ENCODE measurements at places on chromosomes 12 and 14.

- DNase-seq: peak; percentile 32
Measured at GRCh38 chr12:11500188-11500860, 105.0 kb upstream of the PRB2 start.

DNA sequence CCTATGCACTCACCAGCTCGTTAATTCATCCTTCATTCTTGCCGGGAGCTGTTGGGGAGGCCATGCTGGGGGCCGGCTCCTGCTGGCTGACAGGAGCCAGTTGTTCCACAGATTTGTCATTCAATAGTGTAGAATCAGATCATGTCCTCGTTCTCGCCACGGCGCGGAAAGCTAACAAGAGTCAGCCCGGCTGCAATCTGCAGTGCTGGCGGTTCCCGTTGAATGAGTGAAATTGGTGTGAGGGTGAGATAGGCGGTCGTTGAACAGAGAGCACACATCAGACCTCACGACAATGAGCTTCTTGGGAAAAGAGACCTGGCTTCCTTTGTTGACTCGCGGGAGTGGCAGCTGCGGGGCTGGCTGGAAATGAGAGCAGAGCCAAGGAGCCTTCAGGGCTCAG lies 57.5 kb downstream of the KIF26A start:
- DNase-seq: no peak

- no peak for DNase-seq
Measured at GRCh38 chr12:119988472-119989360, at the start of gene BICDL1. BICDL1 (plus strand) TSS chr12:119989236; CDS start chr12:119989869, 633 bp downstream.

DNA sequence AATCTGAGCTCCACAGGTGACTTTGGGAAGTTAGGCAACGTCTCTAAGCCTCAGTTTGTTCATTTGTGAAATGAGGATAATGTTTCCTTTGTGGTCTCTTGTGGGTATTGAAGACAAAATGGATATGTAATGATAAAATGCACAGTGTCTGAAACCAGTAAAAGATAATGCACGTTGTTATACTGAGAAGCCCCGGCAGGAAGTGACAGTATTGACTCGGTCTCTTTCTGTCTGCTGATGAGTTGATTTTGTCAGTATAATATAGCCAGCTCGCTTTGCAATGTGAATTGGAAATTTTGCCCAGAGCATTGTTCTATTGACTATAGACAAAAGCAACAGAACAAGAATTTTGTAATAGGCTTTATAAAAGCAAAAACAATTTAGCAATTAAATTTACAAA lies 49.2 kb upstream of the SLC38A1 start:
- no peak for DNase-seq

- no peak for DNase-seq
Measured at GRCh38 chr12:7485095-7485494, 18.5 kb downstream of the CD163 start.

DNA sequence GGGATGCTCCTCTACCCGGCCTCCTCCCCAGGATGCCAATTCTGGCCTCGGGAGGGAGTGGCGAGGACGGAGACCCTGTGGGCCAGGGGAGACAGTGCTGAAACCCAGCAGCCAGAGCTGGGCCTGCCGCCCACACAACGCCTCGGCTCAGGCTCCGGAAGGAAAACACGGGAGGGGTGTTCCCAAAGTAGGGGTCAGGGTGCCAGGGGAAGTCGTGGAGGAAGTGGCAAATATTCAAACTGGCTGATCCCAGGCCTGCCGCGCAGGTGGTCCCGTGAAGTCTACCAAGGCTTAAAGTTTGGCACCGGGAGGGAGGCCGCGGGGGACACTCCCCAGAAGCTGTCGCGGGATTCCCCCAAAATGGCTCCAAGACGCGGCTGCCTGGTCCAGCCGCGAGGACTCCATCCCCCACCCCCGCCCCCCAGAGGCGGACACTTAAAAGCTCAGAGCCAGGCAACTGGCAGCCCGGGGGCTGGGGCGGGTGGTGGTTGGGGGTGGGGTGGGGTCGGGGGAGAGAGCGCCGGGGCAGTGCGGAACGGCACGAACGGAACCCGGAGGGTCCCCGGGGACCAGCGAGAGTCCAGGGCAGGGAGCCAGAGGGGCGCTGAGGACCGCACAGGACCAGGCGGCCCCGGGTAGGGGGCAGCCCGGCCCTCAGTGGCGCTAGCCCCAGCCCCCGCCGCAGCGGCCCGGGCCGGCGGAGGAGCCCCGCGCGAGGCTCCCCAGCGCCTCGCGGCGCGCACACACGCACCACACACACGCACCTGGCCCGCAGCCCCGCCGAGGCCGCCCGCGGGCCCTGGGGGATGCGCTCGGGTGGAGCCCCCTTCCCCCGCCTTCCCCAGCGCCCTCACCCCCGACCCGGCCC lies 20.0 kb downstream of the BEGAIN start:
- no peak for DNase-seq

DNA sequence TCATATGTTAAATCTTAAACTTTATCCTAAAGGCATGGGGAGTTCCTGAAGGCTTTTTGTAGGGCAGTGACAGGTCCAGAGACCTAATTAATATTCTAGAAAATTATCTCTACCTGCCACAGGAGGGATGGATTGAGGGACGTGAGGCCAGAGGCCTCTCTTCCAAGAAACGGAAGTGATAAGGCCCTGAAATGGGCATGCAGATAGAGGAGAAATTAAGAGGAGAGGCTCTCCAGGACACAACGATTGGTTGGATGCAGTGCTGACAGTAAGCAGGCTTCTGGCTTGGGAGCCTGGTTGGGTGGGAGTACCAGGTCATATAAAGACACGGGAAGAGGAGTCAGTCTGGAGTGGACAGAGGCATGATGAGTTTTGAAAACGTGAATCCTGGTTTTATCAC lies 3.1 kb upstream of the BORCS5 start:
- no peak for DNase-seq

DNA sequence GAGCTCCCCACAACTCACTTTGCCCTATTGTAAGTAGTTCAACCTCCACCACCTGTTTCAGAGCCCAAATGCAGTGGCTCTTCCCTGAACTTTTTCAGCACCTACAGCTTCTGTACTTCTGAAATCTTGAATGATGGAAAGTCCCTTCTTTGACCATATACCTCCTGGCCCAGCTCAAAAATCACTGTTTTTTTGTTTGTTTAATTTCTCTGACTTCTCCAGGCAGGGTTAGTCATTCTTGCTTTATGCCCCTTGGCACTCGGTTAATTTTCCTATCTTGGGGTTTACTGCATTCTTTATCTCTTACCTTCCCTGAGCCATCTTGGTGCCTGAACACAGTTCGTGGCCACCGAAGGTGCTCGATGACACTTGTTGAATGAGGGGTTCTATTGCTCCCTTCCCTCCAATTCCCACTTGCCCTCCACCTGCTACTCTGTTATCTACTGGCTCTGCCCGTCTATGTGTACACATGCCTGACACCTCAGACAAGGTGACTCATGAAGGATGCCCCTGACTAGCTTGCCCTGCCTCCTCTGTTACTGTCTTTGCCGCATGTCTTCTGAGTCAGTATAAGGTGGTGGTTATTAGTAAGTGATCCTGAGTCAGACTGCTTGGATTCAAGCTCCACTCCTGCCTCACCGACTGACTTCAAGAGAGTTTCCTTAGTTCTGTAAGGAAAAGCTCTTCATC lies 4.4 kb downstream of the AMHR2 start:
- peak; percentile 71 for DNase-seq

- DNase-seq: no peak
Measured at GRCh38 chr14:23669441-23669840, 33.3 kb downstream of the DHRS2 start.

- DNase-seq: no peak
Measured at GRCh38 chr14:52060080-52060479, 8.8 kb downstream of the NID2 start.

GRCh38 chr12:124869059-124869665 lies 5.5 kb upstream of the SCARB1 start:
- no peak for DNase-seq

GRCh38 chr12:118361889-118362288 lies 10.8 kb downstream of the TAOK3 start:
- DNase-seq: no peak

DNA sequence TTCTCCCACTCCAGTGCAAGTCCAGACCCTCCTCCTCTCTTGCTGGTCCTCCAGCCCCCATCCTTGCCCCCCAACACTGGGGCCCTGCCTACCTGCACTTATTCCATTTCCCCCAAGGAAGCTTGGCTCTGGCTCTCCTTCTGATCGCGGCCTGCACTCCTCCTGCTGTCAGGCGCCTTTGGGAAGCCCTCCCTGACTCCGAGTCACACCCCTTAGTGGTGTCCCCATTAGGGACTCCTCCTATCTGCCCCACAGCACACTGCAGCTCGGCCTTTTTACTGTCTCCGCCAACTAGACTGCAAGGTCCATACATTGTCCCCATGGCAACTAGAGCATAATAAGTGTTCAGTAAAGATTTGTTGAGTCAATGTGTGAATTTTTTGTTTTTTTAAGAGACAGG lies 32.9 kb downstream of the FIGNL2 start:
- no peak for DNase-seq

DNA sequence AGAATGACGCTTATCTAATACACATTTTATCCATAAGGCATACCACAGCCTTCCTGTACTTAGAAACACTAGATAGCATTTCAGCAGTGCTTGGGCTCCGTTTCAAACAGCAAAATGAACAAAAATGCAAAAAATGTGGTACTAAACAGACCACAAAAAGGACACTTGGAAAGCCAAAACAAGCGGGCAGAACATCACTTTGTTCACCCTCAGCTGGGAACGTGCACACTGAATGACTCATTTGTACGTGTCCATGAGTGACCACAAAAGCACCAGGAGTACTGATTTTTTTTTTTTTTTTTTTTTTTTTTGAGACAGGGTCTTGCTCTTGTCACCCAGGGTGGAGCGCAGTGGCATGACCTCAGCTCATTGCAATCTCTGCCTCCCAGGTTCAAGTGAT lies 8.9 kb upstream of the FOXN3 start:
- peak; percentile 96 for DNase-seq

GRCh38 chr12:121288986-121289385 lies 7.5 kb downstream of the CAMKK2 start:
- DNase-seq: no peak

DNA sequence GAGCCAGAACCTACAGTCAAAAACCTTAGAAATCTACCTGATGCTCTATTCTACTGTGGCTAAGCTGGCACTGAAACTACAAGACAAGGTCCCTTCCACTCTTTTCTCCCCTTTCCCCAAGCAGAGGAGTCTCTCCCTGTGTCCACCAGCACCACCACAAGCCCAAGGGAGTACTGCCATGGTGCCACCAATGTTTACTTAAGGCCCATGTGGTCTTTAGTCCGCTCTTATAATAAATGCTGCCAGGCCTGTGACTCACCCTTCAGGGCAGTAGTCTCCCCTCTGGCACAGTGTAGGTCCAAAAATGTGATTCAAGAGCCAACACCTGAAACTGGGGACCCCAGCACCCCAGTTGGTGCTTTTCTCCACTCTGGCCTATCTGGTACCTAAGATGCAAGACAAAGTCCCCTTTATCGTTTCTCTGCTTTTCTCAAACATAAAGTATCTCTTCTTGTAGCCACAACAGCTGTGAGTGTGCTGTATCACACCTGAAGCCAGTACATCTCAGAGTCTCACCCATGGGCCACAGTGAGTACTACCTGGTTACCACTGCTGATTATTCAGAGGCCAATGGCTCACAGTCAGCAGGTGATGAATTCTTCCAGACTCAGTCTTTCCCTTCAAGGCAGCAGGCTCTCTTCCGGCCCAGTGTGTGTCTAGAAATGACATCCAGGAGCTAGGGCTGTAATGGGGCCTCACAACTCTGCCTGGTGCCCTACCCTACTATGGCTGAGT lies 29.3 kb downstream of the SLC38A2 start:
- no peak for DNase-seq

DNA sequence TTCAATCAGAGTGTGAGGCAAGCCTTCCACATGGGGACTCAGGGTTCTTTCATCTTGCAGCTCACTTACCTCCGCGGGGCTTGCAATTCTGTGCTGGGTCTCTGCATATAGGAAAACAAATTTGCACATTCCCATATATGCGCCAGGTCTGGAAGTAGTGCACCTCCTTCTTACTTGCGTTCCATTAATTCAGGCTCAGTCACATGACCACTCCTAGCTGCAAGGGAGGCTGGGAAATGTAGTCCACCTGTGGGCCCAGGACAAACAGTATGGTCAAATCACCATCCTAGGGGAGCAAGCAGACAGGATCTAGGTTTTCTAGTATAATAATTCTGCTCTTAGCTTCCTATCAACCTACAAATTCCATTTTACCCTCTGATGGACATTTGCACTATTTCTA lies 160.4 kb downstream of the AACS start:
- DNase-seq: no peak

DNA sequence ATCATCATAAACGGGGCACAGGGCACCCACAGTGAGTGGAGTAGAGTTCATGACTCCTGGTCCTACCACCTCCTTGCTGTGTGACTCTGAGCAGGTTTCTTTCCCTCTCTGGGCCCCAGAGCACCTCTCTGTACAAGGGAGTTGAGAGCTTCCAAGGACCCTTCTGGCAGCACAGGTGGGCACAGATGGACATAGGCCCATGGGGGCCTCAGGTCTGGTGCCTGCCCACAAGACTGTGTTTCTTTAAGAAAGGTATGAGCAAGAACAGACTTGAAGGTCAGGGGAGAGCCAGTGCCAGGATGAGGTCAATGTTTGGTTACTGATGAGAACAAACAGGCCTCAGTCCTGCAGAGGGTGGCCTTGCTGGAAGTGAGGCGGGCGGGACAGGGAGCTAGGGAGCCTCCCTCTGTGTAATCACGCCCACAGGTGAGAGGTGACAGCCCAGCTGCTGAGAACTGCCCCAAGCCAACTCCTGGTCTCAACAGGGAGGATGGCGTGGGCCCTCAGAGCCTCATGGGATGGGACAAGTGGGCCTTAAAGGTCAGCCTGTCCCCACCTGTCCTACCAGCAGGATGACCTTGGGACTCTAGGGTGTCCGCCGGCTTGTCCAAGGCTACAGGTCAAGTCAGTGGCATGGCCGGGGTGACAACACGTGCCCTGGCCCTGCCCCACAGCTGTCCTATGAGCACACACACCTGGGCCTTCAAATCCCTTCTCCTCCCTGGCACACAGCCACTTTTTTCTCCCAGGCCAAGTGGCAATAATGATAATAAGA lies 49.1 kb downstream of the CCDC85C start:
- DNase-seq: no peak

GRCh38 chr14:104651876-104652260 lies 37.5 kb upstream of the INF2 start:
- DNase-seq: no peak

GRCh38 chr12:109744026-109744425 lies 30.4 kb downstream of the FAM222A start:
- no peak for DNase-seq

DNA sequence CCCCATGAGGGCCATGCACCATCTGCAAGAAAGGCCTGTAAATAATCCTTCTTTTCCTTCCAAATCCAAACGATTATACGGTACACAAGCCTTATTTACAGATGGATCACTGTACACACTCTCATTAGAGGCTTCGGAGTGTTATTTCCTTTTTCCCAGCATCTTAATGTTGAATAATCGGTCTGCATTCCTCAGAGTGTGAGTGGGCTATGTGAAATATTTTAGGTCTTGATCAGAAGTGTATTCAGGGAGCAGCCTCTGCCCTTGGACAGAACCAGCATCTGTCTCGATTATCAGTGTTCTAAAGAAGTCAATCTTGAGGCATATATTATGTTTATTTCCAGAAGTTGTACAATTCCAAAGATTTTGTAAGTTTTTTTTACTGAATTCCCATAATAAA lies 340.6 kb downstream of the SEC23A start:
- DNase-seq: peak; percentile 18
